ENCODE measurements at places on chromosomes 2 and 18.

DNA sequence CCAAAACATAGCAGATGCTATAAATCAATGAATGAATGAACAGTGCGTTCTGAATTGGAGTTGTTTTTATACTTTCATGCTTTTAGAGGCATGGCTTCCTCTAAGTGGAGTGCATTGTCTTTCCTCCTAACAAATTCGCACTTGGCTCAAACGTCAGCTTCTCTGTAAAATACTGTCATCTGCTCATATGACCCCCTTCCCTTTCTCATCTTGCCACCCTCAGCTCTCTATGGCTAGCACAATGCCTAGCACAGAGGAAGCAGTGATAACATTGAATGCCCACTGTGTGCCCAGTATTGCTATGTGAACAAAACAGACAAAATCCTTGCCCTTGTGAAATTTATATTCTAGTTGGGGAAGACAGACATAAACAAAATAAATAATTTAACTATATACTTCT is 258.8 kb downstream of the MREG start:
- no peak overlapping the region for H3K4me3 ChIP-seq
- DNase-seq, result no peak
- no peak overlapping the region for H3K27ac ChIP-seq
- no peaks in the 10 kb centered on the region for H3K4me1 ChIP-seq
- no peaks in the 10 kb centered on the region for H3K36me3 ChIP-seq
- H3K27me3 ChIP-seq, result no peaks in the 10 kb centered on the region

DNA sequence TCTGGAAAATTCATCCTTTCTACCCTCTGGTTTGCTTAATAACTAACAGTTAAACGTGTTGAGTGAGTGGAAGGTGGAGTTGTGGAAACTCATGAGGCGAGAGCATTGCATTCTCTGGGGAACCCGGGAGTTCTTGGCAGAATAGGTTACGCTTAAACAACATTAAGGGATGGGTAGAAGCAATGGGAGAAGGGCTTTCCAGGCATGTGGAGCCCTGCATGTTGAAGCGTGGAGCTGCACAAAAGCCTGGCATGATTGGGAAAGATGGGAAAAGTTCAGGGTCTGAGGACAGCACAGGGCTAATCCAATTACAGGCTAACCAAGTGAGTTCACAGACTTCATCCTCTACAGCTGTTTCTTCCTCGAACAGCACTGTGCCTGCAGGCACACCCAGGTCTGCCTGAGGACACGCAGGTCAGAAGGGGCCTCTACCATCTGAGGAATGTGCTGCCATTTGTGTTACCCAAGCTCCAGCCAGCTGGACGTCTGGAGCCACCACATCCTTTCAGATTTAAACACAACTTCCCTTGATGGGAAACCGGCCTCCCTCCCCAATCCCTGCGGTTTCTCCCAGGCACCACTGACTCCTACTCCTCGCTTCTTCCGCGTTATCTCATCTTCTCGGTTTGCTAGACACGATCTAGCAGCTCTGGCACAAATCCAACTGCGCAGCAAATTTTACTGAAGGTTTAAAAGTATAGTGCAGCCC is 164.2 kb downstream of the ANTXR1 start:
- DNase-seq, result no peak
- H3K4me1 ChIP-seq, result no peaks in the 10 kb centered on the region
- H3K36me3 ChIP-seq, result no peaks in the 10 kb centered on the region
- no peak overlapping the region for H3K27ac ChIP-seq
- no peak overlapping the region for H3K4me3 ChIP-seq

GRCh38 chr2:182907081-182907830 is 40.8 kb upstream of the FRZB start:
- H3K27ac ChIP-seq, result no peak overlapping the region
- no peaks in the 10 kb centered on the region for H3K4me1 ChIP-seq
- H3K27me3 ChIP-seq, result no peaks in the 10 kb centered on the region

GRCh38 chr2:230124757-230125431 is 56.2 kb upstream of the SLC16A14 start:
- no peak overlapping the region for H3K27ac ChIP-seq
- no peak for DNase-seq
- no peaks in the 10 kb centered on the region for H3K27me3 ChIP-seq

DNA sequence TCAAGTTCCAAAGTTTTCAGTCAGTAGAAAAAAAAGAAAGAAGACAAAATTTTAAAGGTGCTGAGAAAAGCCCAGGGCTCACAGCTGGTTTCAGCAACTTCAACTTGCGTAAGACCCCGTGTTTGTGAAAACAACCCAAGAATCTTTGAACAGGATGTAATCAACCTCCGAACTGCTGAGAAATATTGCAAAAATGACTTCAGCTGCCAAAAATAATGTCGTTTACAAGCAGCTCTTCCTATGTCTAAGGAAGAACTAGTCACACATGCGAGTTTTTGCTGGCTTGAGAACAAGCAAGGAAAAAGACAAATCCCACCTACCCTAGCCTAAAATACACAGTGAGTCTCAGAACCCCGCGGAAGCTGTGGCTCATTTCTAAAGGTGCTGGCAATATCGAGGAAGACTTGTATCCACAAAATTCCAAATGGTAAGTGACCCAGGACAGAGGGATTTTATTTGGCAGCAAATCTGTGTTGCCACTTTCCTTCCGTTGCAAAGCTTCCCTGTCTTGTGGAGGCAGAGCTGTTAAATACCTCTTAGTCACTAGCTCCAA is 59.8 kb upstream of the SLC8A1 start:
- no peaks in the 10 kb centered on the region for H3K27me3 ChIP-seq
- H3K36me3 ChIP-seq, result no peaks in the 10 kb centered on the region
- no peak overlapping the region for H3K4me3 ChIP-seq
- no peaks in the 10 kb centered on the region for H3K4me1 ChIP-seq
- no peak overlapping the region for H3K27ac ChIP-seq
- no peak for DNase-seq

DNA sequence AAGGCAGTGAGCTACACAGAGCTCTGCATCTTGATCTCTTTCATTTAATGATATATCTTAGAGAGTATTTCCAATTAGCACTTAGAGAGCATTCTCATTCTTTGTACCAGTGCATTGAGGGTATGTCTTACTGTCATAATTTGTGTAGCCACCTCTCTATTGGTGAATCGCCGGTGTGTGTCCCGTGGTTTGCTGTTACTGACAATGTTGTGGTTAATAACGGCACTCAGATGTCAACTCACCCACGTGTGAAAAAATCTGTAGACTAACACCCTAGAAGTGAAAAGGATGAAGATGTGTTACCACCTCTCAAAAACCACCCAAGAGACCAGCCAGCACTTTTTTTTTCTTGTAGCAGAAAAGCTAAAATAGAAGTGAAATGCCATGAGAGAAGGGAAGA is 37.1 kb downstream of the TEX51 start:
- no peaks in the 10 kb centered on the region for H3K27me3 ChIP-seq
- DNase-seq, result no peak
- H3K4me1 ChIP-seq, result no peaks in the 10 kb centered on the region
- no peaks in the 10 kb centered on the region for H3K36me3 ChIP-seq

GRCh38 chr2:96253006-96253405 is 12.8 kb downstream of the TMEM127 start:
- H3K27ac ChIP-seq, result no peak overlapping the region
- peaks cover 52% of the 10 kb centered on the region for H3K36me3 ChIP-seq
- peaks cover 4% of the 10 kb centered on the region for H3K4me1 ChIP-seq

GRCh38 chr2:58006952-58007284 is 39.7 kb upstream of the VRK2 start:
- no peak for DNase-seq
- H3K27me3 ChIP-seq, result no peaks in the 10 kb centered on the region
- no peaks in the 10 kb centered on the region for H3K36me3 ChIP-seq
- H3K4me1 ChIP-seq, result no peaks in the 10 kb centered on the region
- H3K4me3 ChIP-seq, result no peak overlapping the region

- H3K27ac ChIP-seq, result no peak overlapping the region
- H3K27me3 ChIP-seq, result no peaks in the 10 kb centered on the region
- no peak overlapping the region for H3K4me3 ChIP-seq
- no peaks in the 10 kb centered on the region for H3K4me1 ChIP-seq
These were observed 24.9 kb upstream of the RAB10 start for GRCh38 chr2:26008851-26009566.

GRCh38 chr2:137202318-137202717 is 437.0 kb downstream of the THSD7B start:
- H3K4me3 ChIP-seq, result no peak overlapping the region
- DNase-seq, result no peak
- H3K4me1 ChIP-seq, result no peaks in the 10 kb centered on the region
- no peaks in the 10 kb centered on the region for H3K36me3 ChIP-seq
- H3K27me3 ChIP-seq, result no peaks in the 10 kb centered on the region

DNA sequence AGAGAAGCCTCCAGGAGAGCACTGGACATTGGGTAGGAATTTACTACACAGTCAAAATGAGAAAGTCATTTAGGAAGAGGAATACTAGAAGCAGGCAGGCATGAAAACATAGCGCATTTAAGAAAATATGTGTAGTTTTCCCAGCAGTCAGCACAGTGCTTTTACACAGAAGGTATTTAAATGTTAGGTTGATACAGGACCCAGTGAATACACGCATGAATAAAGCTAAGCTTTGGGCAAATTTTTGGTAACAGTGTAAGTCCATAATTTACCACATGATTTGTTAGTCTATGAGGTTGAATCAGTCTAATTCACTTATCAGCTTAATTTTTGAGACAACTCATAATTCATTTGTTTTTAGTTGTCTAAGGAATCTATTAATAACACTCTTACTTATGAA is 421.7 kb upstream of the CDH20 start:
- H3K27ac ChIP-seq, result no peak overlapping the region
- H3K36me3 ChIP-seq, result no peaks in the 10 kb centered on the region
- no peak for DNase-seq
- no peaks in the 10 kb centered on the region for H3K4me1 ChIP-seq
- no peak overlapping the region for H3K4me3 ChIP-seq

GRCh38 chr18:39198376-39198775 is 1632.8 kb upstream of the CELF4 start:
- no peaks in the 10 kb centered on the region for H3K36me3 ChIP-seq
- H3K4me3 ChIP-seq, result no peak overlapping the region
- H3K27ac ChIP-seq, result no peak overlapping the region
- DNase-seq, result no peak
- H3K27me3 ChIP-seq, result no peaks in the 10 kb centered on the region
- H3K4me1 ChIP-seq, result no peaks in the 10 kb centered on the region

GRCh38 chr18:48108136-48108535 is 177.7 kb upstream of the SMAD2 start:
- H3K4me1 ChIP-seq, result no peaks in the 10 kb centered on the region
- H3K27me3 ChIP-seq, result no peaks in the 10 kb centered on the region
- H3K4me3 ChIP-seq, result no peak overlapping the region

GRCh38 chr2:177419274-177419673 is 26.7 kb downstream of the AGPS start:
- H3K4me3 ChIP-seq, result no peak overlapping the region
- H3K27ac ChIP-seq, result no peak overlapping the region
- peaks cover 6% of the 10 kb centered on the region for H3K36me3 ChIP-seq

- no peaks in the 10 kb centered on the region for H3K4me1 ChIP-seq
- DNase-seq, result no peak
- H3K27me3 ChIP-seq, result no peaks in the 10 kb centered on the region
These were observed 4.3 kb downstream of the LDLRAD4 start for GRCh38 chr18:13222856-13223281.

DNA sequence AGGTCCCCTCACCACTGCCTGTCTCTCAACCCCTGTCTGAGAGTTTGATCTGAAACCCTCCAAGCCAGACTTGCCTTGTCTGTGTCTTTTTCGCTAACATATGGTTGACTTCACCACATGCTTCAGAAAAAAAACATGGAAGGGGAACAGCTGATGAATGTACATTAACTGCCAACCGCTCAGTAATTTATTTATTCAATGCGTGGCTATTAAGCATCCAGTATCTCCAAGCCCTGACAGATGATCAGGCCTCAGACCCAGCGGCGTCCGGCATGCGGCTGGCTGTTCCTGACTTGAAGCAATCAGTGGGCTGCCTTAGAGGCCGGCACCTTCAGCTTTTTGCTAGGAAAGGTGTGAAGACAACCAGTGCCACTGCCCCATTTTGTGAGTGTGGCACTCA is 62.3 kb downstream of the NGEF start:
- H3K4me1 ChIP-seq, result no peaks in the 10 kb centered on the region
- no peak for DNase-seq
- no peaks in the 10 kb centered on the region for H3K36me3 ChIP-seq
- no peak overlapping the region for H3K27ac ChIP-seq

DNA sequence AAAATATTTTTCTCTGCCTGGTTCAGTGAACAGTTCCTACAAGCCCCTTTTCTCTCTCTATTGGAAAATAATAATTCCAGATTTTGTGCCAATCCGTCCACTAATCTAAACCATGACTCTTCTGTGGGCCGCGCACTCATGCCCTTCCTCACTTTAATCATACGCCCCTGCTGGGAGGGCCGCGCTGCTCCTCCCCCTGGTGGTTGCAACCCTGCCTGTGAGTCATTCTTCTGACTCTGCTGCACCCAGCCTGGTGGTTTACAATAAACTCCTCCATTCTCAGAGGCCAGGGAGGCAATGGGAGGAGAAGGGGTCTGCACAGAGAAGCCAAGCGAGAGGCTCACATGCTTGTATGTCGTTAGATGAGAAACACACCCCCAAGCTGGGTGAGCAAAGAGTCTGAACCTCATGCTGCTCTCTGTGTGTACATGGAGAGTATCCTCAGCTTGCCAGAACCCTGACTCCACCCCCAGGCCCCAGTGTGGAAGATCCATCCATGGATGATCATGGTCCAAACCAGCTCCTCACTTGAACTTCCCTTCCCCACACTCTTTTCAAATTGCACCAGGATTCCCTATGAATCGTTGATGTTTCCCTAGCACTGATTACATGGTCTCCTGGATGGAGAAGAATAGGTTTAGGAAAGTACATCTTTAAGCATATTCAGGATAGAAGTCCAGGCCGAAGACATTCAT is 228.9 kb downstream of the ANKRD30B start:
- no peak for DNase-seq
- no peaks in the 10 kb centered on the region for H3K36me3 ChIP-seq
- H3K4me1 ChIP-seq, result no peaks in the 10 kb centered on the region
- no peak overlapping the region for H3K27ac ChIP-seq
- no peak overlapping the region for H3K4me3 ChIP-seq
- no peaks in the 10 kb centered on the region for H3K27me3 ChIP-seq

GRCh38 chr2:206125901-206126300 is 33.3 kb downstream of the NDUFS1 start:
- H3K4me1 ChIP-seq, result no peaks in the 10 kb centered on the region
- H3K27me3 ChIP-seq, result no peaks in the 10 kb centered on the region
- DNase-seq, result no peak
- no peak overlapping the region for H3K4me3 ChIP-seq
- H3K36me3 ChIP-seq, result peaks cover 76% of the 10 kb centered on the region

GRCh38 chr2:39647104-39647765 is 18.5 kb upstream of the TMEM178A start:
- no peak overlapping the region for H3K27ac ChIP-seq
- H3K27me3 ChIP-seq, result no peaks in the 10 kb centered on the region
- no peak for DNase-seq
